Activated CD8-positive, alpha-beta T cell treated with anti-CD3 and anti-CD28 coated beads for 36 hours (primary cell): ENCODE measurements at places on chromosomes 7 and 10.
A peak's percentile ranks its signal among the peaks of the same experiment; 100 is the strongest.

DNA sequence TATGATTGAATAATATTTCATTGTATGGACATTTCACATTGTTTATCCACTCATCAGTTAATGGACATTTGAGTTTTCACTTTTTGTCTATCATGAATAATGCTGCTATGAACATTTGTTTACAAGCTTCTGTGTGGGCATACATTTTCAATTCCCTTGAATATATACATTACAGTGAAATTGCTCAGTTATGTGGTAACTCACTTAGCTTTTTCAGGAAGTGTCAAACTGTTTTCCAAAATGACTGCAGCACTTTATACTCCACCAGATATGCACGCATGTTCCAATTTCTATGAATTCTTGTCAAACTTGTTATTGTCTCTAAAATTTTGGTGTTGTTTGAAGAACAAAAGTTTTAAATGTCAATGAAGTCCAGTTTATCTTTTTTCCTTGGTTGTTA, 401.2 kb downstream of the THSD7A start:
- no peak for DNase-seq

- no peak for DNase-seq
Measured at GRCh38 chr7:66167773-66168387, 37.3 kb upstream of the TPST1 start.

GRCh38 chr10:86664341-86665217, 3.7 kb upstream of the LDB3 start:
- no peak for DNase-seq

DNA sequence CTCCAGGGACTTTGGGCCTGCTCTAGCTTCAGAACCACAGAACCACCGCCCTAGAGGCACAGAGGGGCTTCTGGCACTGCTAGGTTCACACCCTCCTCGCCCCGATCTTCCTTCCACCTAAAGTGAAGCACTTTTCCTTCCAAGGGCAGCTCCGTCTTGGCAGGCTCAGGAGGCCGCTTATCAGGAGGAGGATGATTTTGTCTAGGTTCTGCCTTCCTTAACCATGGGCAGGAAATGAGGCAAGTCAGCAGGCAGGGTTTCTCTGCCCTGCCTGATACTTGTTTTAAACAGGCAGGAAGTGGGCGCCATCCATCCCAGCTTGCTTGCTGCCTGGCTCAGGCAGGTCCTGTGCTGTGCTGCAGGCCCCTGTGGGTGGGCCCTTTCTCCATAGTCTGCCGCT, 8.3 kb upstream of the ATP6V0E2 start:
- DNase-seq = peak; percentile 83

GRCh38 chr10:125792342-125793300, 17.0 kb upstream of the MMP21 start:
- DNase-seq = no peak

DNA sequence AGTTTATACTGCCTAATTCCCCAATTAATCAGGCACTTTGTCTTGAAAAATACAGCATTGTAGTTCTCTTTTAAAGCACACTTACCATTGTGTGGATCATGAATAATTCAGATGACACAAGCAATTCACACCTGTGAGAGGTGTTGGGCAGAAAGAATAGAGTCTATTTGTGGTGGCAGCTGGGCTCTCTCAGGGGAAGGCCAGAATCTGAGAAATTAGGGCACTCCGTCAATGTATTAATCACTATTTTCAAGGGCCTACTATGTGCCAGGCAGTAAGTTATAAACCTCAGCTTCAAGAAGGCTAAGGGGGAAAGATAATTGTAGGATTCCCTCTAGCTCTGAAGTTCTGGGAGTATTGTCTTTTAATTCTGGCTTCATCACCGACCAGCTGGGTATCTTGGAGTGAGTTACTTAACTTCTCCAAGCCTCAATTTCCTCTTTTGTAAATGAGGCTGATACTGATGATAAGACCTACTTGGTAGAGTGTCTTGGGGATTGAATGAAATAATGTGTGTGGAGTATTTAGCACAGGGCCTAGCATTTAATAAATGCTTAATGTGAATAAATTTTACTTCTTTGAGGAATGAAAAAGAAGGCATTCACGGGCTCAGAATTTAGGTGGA, 2.5 kb downstream of the CHN2 start:
- DNase-seq = no peak

- no peak for DNase-seq
Measured at GRCh38 chr7:40944981-40945585, 757.8 kb downstream of the INHBA start.

GRCh38 chr7:17311952-17312351, 13.5 kb downstream of the AHR start:
- no peak for DNase-seq

GRCh38 chr7:133676805-133677370, 424.0 kb downstream of the EXOC4 start:
- DNase-seq = no peak

DNA sequence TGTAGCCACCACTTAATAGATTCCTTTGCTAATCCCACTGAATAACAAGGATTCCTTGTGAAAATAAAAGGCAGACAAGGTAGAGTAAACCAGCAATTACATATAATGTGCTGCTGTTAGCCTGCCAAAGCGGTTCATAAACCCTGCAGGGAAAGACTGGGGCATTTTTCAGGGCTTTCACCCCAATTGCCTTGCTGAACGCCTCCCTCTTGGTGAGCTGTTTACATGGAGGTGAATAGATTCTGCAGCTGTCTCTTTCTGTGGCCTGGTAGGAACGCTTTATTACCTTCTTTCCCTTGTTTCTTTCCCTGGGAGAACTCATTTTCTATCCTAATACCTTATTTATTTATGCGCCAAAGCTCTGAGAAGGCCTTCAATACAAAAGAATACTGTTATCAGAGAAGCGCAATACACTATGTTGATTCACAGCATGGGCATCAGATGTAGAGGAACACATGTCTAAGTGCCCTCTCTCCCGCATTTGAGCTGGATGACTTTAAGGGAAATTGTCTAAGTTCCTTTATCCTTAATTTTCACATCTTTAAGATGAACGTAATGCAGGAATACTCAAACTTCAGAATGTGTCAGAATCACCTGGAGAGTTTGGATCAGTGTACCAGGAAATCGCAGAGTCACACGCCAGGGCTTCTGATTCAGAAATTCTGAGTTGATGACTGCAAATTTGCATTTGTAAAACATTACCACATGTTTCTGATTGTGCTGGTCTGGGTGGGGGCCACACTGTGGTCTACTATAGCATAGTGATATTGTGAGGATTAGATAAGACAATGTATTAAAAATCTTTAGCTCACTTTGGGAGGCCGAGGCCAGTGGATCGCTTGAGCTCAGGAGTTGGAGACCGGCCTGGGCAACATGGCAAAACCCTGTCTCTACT, 1203.8 kb downstream of the SORCS3 start:
- DNase-seq = no peak

- DNase-seq = no peak
Measured at GRCh38 chr7:146960773-146961391, 844.3 kb downstream of the CNTNAP2 start.
